T-cell (primary cell): ENCODE measurements at places on chromosomes 1 and 21. TPM values are rescaled to one million over a fixed set of nuclear protein-coding genes. Genes with fewer than 3 reads are reported as not detected.

ERG gene
- total RNA-seq, result 0.54 TPM

ACTL8 gene
- total RNA-seq, result not detected

PRELP gene
- not detected for total RNA-seq

PCSK9 gene
- total RNA-seq, result not detected

BARHL2 gene
- total RNA-seq, result not detected

ASCL5 gene
- total RNA-seq, result 0.19 TPM

NEK2 gene
- 0.32 TPM for total RNA-seq

CFAP107 gene
- total RNA-seq, result not detected

LYPD8 gene
- total RNA-seq, result not detected

ADAM30 gene
- total RNA-seq, result not detected

C1orf116 gene
- total RNA-seq, result 0.14 TPM

OR2T35 gene
- not detected for total RNA-seq

RCSD1 gene
- total RNA-seq, result 101 TPM

CYP4A22 gene
- not detected for total RNA-seq

GSTM5 gene
- 0.15 TPM for total RNA-seq

RGS8 gene
- total RNA-seq, result not detected

CD1B gene
- total RNA-seq, result not detected

KCNE1 gene
- total RNA-seq, result not detected

NBPF10 gene
- 2.7 TPM for total RNA-seq

C1orf87 gene
- total RNA-seq, result not detected

FAM72C gene
- 0.70 TPM for total RNA-seq

ADAMTS1 gene
- total RNA-seq, result 1.7 TPM

CDA gene
- not detected for total RNA-seq

CFAP74 gene
- not detected for total RNA-seq

OR2L8 gene
- not detected for total RNA-seq

FAM131C gene
- not detected for total RNA-seq

FAAH gene
- total RNA-seq, result 10.0 TPM

NPHS2 gene
- not detected for total RNA-seq

PPM1J gene
- total RNA-seq, result 0.38 TPM

E2F2 gene
- 1.8 TPM for total RNA-seq

LRRC71 gene
- total RNA-seq, result not detected

LDLRAD2 gene
- 0.07 TPM for total RNA-seq

GBP7 gene
- total RNA-seq, result not detected

VSIG8 gene
- total RNA-seq, result not detected

ESPN gene
- total RNA-seq, result 2.1 TPM

SHISA4 gene
- 0.39 TPM for total RNA-seq

USH2A gene
- not detected for total RNA-seq

IL20 gene
- not detected for total RNA-seq

NUP210L gene
- total RNA-seq, result 0.18 TPM

RASAL2 gene
- total RNA-seq, result 0.12 TPM

RIMS3 gene
- 2.9 TPM for total RNA-seq

ZMYND12 gene
- 0.46 TPM for total RNA-seq

COX20 gene
- total RNA-seq, result 25.6 TPM
